RCC 7860 (cell line): ENCODE measurements at places on chromosomes 12 and 14.

GRCh38 chr12:92233346-92234015 lies 87.8 kb upstream of the BTG1 start:
- DNase-seq: no peak

GRCh38 chr12:116125956-116126566 lies 151.4 kb downstream of the MED13L start:
- no peak for DNase-seq

- DNase-seq: no peak
Observed at GRCh38 chr12:108815875-108816594, 41.3 kb downstream of the SSH1 start.

DNA sequence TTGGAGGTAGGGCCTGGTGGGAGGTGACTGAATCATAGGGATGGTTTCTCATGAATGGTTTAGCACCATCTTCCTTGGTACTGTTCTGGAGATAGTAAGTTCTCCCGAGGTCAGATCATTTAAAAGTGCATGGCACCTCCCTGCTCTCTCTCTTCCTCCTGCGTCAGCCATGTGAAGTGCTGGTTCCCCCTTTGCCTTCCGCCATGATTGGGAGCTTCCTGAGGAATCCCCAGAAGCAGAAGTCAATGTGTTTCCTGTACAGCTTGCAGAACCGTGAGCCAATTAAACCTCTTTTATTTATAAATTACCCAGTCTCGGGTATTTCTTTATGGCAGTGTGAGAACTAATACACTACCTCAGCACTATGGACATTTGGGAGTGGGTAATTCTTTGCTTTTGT lies 4.8 kb upstream of the LGMN start:
- DNase-seq: no peak

DNA sequence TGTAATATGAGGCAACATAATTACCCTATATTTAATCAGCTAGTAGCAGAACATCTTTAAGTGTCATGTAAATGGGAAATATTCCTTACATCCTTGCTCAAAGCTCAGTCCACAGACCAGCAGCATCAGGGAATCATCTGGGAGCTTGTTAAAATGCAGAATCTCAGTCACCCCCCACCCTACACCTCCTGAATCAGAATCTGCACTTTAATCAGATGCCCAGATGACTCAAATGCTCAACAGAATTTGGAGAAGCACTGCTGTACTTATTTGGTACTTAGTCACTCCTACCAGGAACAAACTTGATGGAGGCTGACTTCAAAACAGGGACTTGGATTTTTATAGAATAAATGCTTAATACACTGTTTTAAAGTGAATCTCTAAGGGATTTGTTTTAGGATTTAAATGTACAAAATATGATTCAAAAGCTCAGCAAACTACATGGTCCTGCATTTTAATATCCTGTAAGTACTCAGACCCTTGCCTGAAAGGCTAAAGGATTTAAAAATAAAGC lies 96.5 kb downstream of the ARMH4 start:
- DNase-seq: no peak
